GM12891 (cell line): ENCODE measurements at places on chromosomes 6 and 20.

- no peak for DNase-seq
Measured at GRCh38 chr20:11426948-11427347, 490.7 kb upstream of the BTBD3 start.

DNA sequence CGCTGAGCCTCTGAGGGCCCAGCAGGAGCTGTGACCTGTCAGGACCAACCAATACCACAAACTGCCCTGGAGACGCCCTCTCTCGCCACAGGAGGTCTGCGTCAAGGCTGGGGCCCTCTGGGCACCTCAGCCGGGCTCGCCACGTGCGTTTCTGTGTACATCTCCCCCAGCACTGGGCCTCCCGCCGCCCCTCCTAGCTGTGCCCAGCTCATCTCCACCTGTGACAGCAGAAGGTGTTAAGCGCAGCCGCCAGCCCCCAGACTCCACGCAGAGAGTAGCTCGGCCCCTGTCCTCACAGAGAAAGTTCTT lies 91.4 kb downstream of the TAF4 start:
- no peak for DNase-seq

- DNase-seq, result no peak
Measured at GRCh38 chr6:39804466-39805065, 12.4 kb downstream of the DAAM2 start.

GRCh38 chr6:122408702-122409458 lies 9.4 kb downstream of the HSF2 start:
- no peak for DNase-seq

DNA sequence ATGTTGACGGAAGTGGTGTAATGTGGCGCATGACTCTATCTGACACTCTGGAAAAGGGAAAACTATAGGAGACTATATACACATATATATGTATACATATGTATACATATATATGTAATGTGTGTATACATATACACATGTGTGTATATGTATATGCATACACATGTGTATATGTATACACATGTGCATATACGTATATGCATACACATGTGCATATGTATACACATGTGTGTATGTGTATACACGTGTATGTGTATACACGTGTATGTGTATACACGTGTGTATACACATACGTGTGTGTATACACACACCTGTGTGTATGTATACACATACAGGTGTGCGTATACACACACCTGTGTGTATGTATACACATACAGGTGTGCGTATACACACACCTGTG lies 683.4 kb upstream of the FLRT3 start:
- no peak for DNase-seq

DNA sequence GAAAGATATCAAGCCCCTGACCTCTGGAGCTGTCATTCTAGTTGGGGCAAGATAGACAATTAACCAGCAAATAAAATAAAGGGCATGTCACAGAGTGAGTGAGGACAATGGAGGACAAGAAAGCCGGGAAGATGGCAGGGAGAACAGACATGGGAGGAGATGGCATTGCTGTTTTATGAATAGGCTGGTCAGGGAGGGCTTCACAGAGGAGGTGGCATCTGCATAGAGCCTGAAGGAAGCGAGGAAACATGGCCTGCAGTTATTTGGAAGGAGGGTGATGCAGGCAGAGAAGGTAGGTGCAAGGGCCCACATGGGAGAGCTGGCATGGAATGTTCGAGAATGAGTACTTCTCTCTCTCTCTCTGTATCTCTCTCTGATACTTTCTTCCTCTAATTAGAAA lies 63.7 kb downstream of the EFCAB8 start:
- no peak for DNase-seq

- DNase-seq, result no peak
Measured at GRCh38 chr20:10603971-10604864, 69.6 kb downstream of the JAG1 start.

- DNase-seq, result no peak
Measured at GRCh38 chr6:2984738-2985406, 13.5 kb upstream of the SERPINB6 start.

GRCh38 chr6:41676431-41676830 lies 38.2 kb downstream of the MDFI start:
- no peak for DNase-seq

DNA sequence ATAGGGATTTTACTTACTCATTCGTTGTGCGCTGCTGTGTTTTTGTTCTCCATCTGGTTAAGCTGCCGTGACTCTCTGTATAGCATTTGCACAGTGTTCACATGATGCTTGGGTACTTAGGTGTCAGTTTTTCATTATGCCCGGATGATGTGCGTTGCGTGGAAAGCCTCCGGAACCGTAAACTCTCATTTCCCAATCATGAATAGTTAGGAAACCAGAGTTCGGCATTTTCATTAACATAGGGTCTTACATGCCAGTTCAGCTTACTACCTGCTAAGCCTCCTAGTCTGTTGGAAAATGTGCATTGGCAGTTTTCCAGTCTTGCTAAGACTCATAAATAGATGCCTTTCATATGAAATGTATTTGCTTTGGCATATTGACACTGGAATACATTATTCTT lies 483.4 kb upstream of the FLRT3 start:
- no peak for DNase-seq

DNA sequence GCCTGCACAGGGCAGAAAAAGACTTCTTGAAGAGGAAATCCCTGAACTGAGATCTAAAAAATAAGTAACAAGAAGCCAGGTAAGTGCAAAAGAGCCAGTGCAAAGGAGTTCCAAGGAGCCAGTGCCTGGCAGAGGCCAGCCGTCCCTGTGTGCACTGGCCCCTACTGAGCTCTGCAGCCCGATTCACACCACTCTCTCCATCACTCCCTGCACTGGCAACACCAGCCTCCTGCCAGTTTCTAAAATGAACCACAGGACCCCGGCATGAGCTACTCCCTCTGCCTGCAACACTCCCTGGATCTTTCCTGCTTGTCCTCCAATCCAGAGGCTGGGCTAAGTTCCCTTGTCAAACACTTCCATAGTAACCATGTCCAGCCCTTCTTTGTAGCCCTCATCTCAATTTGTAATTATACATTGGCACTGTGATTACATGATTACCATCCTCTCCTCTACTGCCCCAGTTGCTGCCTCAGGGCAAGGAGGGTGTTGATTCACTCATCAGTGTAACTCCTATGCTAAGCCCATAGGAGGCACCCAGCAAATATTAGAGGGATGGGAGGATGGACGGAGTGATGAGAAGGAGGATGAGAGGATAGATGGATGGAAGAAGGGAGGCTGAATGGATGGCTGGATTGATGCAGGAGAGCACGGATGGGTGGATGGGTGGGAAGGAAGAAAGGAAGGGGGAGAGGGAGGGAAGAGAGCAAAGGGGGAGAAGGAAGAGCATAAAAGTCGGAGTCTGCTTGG lies 49.3 kb downstream of the SIRPA start:
- DNase-seq, result no peak

- no peak for DNase-seq
Measured at GRCh38 chr20:41367393-41367695, 726 bp upstream of the EMILIN3 start.

GRCh38 chr6:84696166-84696565 lies 68.2 kb downstream of the TBX18 start:
- no peak for DNase-seq

DNA sequence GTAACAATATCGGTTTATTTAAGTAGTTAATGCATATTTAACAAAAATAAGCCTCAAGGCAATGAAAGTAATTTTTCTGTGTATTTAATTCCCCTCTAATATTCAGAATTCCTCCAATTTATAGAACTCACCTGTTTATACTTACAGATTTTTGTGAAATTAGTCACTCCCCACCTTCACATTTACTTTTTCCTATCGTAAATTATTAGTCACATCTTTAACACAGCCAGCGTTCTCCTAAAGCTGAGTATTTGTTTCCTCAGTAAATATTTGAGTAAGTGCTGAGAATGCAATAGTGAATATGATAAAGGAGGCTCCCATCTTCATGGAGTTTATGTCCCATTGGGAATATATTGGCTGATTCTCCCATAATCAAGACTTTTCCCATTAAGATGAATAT lies 88.0 kb downstream of the SYCP2 start:
- no peak for DNase-seq

DNA sequence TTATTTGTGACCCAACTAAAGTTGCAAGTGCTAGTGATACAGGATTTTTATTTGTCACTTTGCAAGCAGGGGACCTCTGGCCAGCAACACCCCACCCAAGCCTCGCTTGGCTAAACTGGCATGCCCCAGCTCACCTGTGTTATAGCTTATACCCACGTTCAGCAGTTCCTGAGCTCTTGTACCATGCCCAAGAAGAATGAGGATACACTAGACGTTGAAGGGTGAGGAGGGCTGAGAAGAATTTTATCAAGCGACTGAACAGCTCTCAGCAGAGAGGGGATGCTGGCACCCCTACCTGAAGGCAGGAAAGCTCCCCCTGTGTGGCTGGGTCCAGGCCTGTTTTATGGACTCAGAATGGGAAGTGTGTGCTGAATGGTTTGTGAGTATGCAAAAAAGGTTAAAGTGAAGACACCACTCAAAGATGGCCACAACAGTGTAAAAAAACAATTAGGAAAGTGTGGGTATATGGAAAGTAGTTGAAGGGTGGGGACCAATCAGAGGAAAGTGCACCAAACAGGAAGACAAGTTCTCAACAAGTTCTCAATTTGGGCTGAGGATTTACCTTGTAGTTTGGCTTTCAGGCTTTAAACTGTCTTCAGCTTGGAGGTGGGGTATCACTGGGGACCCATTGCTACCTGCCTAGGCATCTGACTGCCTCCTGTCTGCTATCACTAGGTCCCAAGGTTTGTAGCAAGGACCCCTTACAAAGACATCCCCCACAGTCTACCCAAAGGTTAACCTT lies 15.0 kb downstream of the BTN2A1 start:
- no peak for DNase-seq

DNA sequence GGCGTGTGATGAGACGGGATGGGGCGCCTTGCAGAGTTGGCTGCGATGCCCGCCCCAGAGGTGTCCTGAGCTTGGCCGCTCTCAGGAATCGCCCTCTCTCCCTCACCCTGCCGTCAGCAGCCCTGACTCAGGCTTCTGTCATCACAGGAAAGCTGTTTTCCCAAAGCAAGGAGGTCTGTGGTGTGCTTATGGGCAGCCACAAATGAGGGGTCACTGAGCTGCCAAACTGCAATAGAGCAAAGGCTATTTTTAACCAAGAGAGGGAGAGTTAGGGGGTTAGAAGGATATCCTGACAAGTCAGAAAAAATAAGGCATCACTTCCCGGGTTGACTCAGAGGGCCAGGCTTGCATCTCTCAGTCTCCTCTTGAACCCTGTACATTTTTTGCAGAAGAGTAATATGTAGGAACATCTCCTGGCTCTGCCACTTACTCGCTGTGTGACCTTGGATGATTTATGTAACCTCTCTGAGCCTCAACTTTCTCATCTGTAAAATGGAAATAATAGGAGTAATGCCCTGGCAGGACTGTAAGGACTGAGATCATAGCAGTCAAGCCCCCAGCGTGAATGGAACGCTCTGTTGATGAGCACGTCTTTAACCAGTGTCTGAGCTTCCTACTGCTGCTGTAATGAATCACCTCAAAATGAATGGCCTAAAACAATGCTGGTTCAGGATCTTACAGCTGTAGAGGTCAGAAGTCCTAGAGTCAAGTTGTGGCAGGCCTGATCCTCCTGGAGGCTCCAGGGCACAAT lies 181.9 kb downstream of the NFATC2 start:
- DNase-seq, result no peak

- DNase-seq, result no peak
Measured at GRCh38 chr20:40282541-40282940, 406.5 kb downstream of the MAFB start.

DNA sequence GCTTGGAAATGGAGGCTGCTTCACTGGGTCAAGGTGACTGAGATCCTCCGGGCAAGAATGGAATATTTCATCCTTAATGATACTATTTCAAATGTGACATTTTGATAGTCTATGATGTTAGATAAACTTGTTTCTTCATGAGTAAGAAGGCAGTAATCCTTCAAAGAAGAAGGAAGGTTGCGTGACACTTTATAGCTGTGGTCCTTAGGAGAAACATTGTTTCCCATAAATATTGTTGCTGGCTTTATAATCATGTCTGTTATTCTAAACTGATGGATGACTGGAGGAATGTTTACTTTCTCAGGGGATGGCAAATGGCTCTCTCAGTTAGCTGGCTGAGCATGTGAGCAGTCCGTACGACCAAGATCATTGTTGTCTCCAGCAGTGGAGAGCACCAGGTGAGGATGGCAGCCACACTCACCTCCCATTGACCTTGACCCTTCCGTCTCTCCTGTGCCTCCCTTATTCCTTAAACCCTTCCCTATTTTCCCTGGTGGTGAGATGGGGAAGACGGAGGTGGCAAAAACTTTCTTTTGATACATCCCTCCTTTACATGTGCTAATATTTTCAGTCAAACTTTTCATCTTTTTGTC lies 171.2 kb upstream of the OLIG3 start:
- DNase-seq, result no peak

GRCh38 chr20:63567386-63568169 lies 6.5 kb downstream of the HELZ2 start:
- peak; percentile 76 for DNase-seq

GRCh38 chr20:5665417-5665816 lies 84.8 kb upstream of the SHLD1 start:
- no peak for DNase-seq

- no peak for DNase-seq
Measured at GRCh38 chr20:9610665-9611064, 96.3 kb downstream of the LAMP5 start.

- no peak for DNase-seq
Measured at GRCh38 chr6:159806021-159806458, 6.0 kb downstream of the PNLDC1 start.

DNA sequence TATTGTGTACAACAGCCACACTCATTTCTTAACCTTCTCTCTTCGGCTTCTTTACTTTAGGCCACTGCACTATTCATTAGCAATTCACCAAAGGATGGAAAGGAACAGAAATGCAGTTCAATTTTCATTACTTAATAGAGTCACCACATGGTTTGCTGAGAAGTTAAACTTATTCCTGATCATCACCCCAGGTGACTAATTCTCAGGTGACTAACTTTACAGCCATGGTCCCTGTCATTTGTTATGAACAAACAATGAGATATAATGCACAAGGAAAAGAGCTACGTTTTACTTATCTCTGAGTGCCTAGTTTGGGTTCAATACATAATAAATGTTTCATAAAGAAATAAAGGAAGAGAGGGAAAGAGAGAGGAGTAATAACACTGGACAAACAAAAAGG lies 45.8 kb upstream of the DST start:
- no peak for DNase-seq

DNA sequence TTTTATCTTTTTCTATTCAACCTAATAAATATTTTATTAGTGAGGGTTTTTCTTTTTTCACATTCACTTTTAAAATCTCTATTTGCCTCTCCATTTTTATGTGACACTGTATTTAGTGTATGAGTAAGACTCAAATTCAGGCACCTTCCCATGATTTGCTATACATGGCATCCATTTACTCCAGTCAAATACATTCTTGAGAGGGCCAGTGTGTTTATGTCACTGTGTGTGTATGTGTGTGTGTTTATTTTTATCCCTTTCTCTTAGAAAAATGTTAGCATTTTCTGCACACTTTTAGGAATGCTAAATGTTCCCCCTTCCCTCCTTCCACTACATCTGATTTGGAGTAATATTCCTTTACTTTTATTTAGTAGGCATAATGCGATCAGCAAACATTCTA lies 290.0 kb downstream of the PACRG start:
- DNase-seq, result no peak
